Activated naive CD8-positive, alpha-beta T cell treated with anti-CD3 and anti-CD28 coated beads, Interleukin-2, amount 10 ng/mL, durations not matched to agents 7 days and 5 days (primary cell): ENCODE measurements at places on chromosomes 4 and X. TPM values are rescaled to one million over a fixed set of nuclear protein-coding genes. Genes with fewer than 3 reads are reported as not detected.

The TMEM175 gene
- total RNA-seq: 38.2 TPM

The CENPVL1 gene
- not detected for total RNA-seq

GRCh38 chr4:3703677-3704521 lies 62.3 kb upstream of the ADRA2C start:
- H3K36me3 ChIP-seq: no peaks in the 10 kb centered on the region
- DNase-seq: no peak
- H3K27me3 ChIP-seq: peaks cover 3% of the 10 kb centered on the region

- no peaks in the 10 kb centered on the region for H3K27me3 ChIP-seq
- no peaks in the 10 kb centered on the region for H3K36me3 ChIP-seq
- DNase-seq: no peak
- H3K4me3 ChIP-seq: no peak overlapping the region
- H3K4me1 ChIP-seq: no peaks in the 10 kb centered on the region
Measured at GRCh38 chrX:117532339-117532738, 584.3 kb downstream of the KLHL13 start.

DNA sequence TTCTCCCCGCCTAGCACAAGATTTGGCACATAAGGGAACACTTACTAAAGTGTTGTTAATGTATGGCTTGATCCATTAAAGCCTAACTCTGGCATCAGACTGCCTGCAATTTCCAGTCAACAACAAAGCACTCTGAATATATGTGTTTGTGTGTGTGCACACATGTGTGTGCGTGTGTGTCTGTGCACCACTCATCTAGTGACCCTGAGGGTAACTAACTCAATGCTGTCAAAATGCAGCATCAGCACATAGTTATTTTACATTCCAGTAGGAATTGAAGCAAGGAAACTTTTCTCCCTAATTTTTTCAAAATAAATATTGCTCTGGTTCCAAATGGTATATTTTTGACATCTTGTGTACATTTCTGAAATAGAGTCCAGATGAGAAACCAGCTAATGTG lies 94.4 kb downstream of the SHROOM4 start:
- H3K27me3 ChIP-seq: peaks cover 2% of the 10 kb centered on the region
- H3K27ac ChIP-seq: no peak overlapping the region
- H3K36me3 ChIP-seq: no peaks in the 10 kb centered on the region
- no peak overlapping the region for H3K4me3 ChIP-seq
- DNase-seq: no peak
- H3K4me1 ChIP-seq: no peaks in the 10 kb centered on the region

- H3K4me3 ChIP-seq: no peak overlapping the region
- no peaks in the 10 kb centered on the region for H3K4me1 ChIP-seq
- DNase-seq: no peak
- H3K27me3 ChIP-seq: peaks cover 5% of the 10 kb centered on the region
Measured at GRCh38 chrX:21806691-21807090, 32.7 kb upstream of the MBTPS2 start.

DNA sequence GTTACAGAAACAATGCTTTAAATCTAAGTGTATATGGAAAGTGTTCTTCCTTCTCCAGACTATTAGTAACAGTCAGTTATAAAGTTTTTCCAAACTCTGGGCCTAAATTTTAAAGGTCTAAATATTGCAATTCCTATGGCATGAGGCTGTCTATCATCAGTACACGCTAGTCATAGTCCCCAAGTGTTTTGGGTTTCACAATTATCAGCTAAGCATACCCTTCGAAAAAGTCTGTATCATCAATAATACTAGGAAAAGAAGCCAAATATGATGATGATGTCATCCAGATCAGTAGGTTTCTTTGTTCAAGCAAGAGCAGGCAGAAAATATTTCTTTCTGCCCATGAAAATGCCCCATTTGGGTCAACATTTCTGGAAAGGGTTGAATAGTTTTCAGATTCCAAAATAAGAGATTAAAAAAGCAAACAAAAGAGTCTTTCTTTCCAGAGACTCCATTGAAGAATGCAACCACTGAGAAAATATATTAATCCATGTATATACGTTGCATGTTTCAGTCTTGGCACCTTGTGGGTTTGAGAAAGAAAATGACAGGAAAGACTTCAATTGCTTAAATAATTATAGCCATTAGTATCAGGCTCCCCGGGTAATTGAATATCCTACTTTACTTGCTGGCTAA lies 173.8 kb downstream of the CAMK2D start:
- H3K27ac ChIP-seq: no peak overlapping the region
- no peak for DNase-seq
- H3K36me3 ChIP-seq: peaks cover 27% of the 10 kb centered on the region

The MAGED4 gene
- 1.5 TPM for total RNA-seq

DNA sequence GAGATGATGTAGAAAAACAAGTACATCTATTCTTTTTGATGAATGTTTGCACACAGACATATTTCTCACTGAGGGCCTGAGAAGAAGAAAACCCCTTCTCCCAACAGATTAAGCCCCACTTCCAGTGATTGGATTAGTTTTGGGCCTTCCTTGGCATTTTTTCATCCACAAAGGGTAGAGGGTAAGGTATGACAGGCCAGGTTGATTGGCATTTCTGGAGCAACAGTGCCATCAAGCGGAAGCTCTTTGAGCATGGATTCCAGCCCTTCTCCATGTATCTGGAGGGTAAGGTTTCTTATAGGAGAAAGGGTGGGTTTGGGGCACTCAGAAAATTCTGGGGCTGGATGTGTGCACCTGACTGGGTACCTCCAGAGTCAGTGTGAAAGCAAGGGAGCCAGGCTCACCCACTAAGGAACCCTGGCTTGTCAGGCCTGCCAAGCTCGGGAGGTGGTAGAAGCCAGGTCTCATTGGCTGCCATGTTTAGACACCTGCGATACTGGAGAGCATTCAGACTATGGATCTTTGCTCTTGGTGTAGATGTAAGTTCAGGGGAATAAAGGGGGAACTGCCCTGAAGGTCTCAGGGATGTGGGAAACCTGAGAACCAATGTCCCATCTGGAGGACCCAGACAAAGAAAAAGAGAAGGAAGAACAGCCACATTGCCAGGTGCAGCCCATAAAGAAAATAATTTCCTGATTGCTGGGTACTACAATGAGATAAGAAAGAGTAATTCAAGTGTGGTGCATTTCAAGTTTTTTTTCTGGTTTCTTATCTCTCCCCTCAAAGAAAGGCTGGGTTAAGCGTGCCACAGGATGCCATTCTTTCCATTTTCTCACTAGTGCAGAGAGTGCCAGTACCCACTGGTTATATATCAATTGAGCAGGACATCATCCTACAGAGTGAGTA lies 222.3 kb upstream of the AGTR2 start:
- H3K36me3 ChIP-seq: no peaks in the 10 kb centered on the region
- no peaks in the 10 kb centered on the region for H3K4me1 ChIP-seq
- H3K27ac ChIP-seq: no peak overlapping the region
- DNase-seq: no peak
- no peak overlapping the region for H3K4me3 ChIP-seq

The ZNF280C gene
- 5.6 TPM for total RNA-seq

The TKTL1 gene
- total RNA-seq: 1.2 TPM

DNA sequence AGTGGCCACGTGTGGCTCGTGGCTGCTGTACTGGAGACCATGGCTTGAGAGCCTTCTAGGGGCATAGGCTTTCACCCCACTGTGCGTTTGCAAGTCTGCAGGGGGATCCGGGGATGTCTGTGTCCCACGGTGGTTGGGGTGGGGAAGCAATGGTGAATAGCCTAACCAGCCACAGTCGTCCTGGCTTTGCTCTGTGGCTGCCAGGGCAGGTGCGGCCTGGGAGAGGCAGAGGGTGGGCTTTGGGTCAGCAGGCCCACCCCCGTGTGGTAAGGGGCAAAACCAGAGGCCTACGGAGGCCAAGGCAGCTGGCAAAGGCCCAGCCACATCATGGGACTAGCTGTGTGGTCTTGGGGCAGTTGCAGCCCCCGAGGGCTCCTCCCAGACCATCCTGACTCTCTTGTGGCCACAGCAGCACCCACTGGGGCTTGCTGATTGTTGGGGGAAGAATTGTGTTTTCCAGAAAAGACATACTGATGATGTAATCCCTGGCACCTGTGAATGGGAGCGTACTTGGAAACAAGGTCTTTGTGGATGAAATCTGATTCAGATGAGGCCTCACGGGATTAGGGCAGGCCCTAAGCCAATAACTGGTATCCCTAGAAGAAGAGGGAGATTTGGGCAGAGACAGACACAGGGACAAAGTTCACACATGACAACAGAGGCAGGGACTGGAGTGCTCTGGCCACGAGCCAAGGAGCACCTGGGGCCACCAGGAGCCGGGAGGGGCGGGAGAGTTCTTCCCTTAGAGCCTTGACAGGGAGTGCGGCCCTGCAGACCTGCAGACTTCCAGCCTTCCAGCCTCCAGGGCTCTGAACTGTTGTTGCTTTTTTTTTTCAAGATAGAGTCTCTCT lies 2.9 kb downstream of the CPZ start:
- no peak overlapping the region for H3K4me3 ChIP-seq
- no peak overlapping the region for H3K27ac ChIP-seq
- H3K36me3 ChIP-seq: no peaks in the 10 kb centered on the region
- DNase-seq: no peak

- H3K36me3 ChIP-seq: no peaks in the 10 kb centered on the region
- DNase-seq: no peak
- peaks cover 6% of the 10 kb centered on the region for H3K27me3 ChIP-seq
- no peak overlapping the region for H3K27ac ChIP-seq
Measured at GRCh38 chrX:100647095-100647494, 3.1 kb downstream of the SRPX2 start.

DNA sequence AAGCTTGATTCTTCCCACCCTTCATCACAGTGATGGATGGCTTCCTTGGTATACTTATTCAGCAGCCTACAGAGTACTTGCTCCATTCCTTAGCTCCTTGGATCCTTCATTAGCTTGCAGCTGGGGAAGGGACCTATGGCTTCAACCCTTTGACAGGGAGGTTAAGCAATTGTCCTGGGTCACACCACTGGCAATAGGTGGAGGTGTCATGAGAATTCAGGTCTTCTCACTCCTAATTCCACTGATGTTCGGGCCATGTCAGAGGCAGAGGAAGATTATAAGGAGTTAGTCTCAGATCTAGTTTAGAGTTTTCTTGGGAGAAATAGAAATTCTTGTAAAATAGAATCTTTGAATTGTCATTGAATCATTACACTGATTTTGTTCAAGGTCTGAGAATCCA lies 24.5 kb downstream of the EREG start:
- no peaks in the 10 kb centered on the region for H3K36me3 ChIP-seq
- no peaks in the 10 kb centered on the region for H3K4me1 ChIP-seq
- no peak for DNase-seq

DNA sequence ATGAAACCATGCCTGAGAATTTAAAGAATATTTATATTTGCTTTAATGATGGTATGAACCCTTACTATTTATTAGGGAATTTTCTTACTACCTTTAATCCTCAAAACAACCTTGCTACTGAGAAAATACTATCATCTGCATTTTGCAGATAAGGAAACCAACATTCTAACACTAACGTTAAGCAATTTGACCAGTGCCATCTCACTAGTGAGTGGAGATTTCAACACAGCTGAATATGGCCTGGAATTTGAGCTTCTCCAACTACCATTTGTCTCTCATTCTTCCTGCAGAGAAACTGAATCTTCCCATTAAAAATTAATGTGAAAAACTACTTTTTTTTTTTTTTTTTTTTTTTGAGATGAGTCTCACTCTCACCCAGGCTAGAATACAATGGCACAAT lies 380.9 kb upstream of the SMIM31 start:
- DNase-seq: no peak
- H3K27ac ChIP-seq: no peak overlapping the region
- no peaks in the 10 kb centered on the region for H3K4me1 ChIP-seq
- no peaks in the 10 kb centered on the region for H3K36me3 ChIP-seq

The OTC gene
- total RNA-seq: not detected

The EGF gene
- not detected for total RNA-seq

The ANK2 gene
- 1.8 TPM for total RNA-seq

- H3K4me1 ChIP-seq: no peaks in the 10 kb centered on the region
- H3K36me3 ChIP-seq: no peaks in the 10 kb centered on the region
- DNase-seq: no peak
Measured at GRCh38 chr4:92215476-92215875, 88.3 kb upstream of the GRID2 start.

The GATB gene
- total RNA-seq: 13.5 TPM

DNA sequence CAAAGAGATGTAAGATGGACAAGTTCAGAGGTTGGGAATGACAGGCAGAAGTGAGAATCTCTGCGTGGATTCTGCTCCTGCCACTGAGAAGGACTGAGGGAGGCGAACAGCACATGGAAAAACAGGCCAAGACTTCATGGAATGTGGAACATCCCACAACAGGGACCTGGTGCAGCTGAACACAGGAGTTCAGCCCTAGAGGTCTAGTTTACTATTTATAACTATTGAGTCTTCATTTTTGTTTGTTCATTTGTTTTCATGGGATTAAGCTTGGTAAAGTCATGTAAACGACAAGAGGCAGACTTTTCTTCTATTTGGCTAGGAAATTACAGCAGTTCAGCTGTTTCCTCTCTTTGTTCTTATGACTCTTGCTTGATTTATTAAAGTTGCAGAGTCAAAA lies 234.5 kb downstream of the MAML3 start:
- no peak overlapping the region for H3K4me3 ChIP-seq
- H3K27ac ChIP-seq: no peak overlapping the region
- H3K36me3 ChIP-seq: peaks cover 2% of the 10 kb centered on the region
- H3K27me3 ChIP-seq: peaks cover 2% of the 10 kb centered on the region
- no peaks in the 10 kb centered on the region for H3K4me1 ChIP-seq

DNA sequence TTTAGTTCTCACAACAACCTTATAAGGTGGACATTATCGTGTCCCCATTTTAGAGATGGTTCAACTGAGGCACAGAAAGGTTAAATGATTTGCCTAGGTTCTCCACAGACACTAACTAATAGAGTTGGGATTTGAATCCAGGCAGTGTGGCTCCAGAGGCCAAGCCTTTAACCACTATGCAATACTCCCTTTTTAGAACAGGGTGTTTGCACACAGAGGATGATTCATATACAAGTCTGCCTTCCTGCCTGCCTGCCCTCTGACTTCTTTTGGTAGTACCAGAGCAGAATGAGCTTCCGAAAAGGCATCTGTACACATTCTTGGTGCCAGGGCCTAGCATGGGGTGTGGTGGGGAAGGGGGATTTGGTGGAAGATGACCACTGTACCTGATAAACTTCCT lies 150.8 kb upstream of the ARHGEF9 start:
- DNase-seq: no peak
- H3K4me1 ChIP-seq: no peaks in the 10 kb centered on the region
- H3K4me3 ChIP-seq: no peak overlapping the region
- no peaks in the 10 kb centered on the region for H3K36me3 ChIP-seq
